ENCODE measurements at places on chromosomes 11 and 22.

- DNase-seq = no peak
These were observed 53.2 kb downstream of the TRIOBP start for GRCh38 chr22:37749831-37750595.

GRCh38 chr22:22161924-22162851, 82.4 kb upstream of the VPREB1 start:
- no peak for DNase-seq

- DNase-seq = no peak
These were observed 24.3 kb downstream of the MPPED2 start for GRCh38 chr11:30561691-30562415.

- DNase-seq = no peak
These were observed 1.2 kb downstream of the YDJC start for GRCh38 chr22:21628386-21629254.

DNA sequence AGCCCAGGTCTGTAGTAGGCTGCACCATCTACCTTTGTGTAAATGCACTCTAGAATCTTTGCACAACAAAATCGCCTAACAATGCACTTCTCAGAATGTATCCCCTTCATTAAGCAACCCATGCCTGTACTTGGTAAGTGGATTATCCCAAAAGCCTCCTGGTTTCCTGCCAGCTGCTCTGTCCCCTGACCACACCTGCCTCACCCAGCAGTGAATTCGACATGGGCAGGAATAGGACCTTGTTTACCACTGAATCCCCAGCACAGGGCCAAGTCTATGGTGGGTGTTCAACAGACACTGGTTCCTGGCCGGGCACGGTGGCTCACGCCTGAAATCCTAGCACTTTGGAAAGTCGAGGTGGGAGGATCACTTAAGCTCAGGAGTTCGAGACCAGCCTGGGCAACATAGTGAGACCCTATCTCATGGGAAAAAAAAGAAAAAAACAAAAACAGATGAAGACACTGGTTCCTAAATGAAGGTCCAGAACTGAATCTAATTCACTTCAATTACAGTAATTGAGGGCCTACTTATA, 5.1 kb upstream of the SYCE3 start:
- DNase-seq = no peak

All from stimulated activated CD8-positive, alpha-beta memory T cell treated with anti-CD3 and anti-CD28 coated beads, Interleukin-15, amount 100 ng/mL, for 48 hours (primary cell).